ENCODE measurements at places on chromosomes 6 and 20. TPM values are rescaled to one million over a fixed set of nuclear protein-coding genes. Genes with fewer than 3 reads are reported as not detected.

DNA sequence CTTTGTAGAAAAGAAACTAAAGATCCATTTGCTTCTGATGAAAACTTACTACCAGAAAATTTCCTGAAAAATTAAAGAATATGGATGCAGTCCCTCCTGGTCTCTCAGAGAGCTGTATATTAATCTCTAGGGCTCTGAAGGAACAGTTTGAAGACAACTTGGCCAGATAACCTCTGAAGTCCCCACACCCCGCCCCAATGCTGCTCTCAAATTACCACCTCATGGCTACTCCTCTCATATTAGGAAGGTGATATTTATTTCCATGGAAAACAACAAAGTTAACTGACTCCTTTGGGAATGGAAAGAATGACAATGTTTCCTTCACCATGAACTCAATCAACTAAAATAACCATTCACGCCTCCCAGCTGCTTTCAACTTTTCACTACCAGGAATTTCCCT lies 408.4 kb upstream of the FLRT3 start:
- no peak for DNase-seq

GRCh38 chr20:53738945-53739798 lies 145.5 kb upstream of the ZNF217 start:
- no peak for DNase-seq

GRCh38 chr20:35772563-35773058 lies 796 bp downstream of the PHF20 start:
- no peak for DNase-seq

- DNase-seq: no peak
These were observed 26.8 kb downstream of the CSNK2A1 start for GRCh38 chr20:516799-517198.

DNA sequence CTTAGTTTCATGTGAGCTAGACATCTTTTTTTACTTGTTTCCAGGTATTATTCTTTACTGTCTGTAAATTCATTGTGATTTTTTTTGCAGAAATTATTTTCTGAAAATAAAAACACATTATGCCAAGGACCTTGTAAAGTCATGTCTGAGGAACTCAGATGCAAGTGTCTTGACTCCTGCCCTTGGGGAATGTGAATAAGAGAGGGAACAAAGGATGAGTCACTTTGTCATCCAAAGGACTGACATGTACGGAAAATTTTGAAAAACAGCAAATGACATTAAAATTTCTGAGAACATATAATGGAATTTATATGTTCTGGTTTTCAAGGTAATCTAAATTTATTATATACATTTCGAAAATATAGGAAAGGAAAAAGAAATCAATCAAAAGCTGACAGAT lies 660.4 kb downstream of the CD109 start:
- no peak for DNase-seq

CEBPB gene
- 19.1 TPM for polyA plus RNA-seq

GRCh38 chr6:53628354-53629119 lies 37.0 kb downstream of the KLHL31 start:
- DNase-seq: no peak

DNA sequence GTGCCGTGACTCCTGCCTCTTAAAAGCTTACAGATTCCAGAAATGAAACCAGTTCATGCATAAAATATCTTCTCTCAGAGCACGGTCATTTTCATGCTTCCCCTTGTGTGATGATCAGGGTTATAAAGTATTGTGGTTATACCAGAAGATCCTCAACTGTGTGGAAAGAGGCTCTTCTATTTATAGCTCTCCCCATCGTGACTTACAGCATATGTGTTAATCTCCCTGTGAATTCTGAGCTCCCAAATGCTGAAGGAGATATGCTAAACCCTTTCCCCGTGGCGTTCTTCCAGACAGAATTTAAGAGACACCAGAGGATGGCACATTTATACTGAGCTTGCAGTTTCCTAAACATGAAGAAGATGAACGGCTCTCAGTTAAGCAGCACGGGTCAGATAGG lies 158.8 kb downstream of the CDH26 start:
- DNase-seq: no peak

DNA sequence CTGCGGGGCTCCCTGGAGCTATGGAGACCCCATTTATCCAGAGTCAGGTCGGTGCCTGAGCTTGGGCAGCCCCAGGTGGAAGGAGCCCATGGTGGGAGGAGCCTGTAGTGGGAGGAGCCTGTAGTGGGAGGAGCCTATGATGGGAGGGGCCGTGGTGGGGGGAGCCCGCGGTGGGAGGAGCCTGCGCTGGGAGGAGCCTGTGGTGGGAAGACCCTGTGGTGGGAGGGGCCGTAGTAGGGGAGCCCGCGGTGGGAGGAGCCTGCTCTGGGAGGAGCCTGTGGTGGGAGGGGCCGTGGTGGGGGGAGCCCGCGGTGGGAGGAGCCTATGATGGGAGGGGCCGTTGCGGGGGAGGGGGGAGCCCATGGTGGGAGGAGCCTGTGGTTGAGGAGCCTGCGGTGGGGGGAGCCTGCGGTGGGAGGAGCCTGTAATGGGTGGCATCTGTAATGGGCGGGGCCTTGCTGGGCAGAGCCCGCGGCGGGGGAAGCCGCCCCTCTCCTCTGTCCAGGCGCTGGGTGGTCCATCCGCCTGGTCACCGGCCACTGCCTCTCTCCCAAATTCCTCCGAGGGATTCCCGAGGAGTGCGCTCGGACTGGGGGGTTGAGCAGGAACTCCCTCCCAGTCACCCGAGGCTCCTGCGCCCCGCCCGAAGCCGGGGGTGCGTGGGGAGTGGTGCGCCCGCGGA lies 567 bp upstream of the FNDC11 start:
- DNase-seq: peak; percentile 66

- no peak for DNase-seq
These were observed 9.9 kb upstream of the ASCC3 start for GRCh38 chr6:100891079-100891478.

DNA sequence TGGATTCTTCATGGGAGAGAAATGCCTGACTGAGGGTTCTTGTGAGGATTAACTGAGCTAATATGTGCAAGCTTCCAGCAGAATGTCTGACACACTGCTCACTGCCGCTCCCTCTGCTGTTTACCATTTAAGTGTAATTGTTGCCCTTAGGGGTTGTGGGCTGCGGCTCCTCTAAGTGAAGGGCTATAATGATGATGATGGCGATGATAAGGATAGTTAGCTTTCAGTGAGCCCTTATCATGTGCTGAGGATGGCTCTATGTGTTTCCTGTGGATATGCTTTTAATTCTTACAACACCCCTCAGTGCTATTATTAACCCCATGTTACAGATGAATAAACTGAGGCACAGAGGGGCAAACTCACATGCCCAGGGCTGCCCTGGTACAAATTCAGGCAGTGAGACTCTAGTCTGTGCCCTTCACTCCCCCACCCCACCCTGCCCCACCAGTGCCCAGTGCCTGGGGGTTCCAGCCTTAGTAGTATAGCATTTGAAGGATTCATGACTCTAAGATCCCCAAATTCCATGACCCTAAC lies 33.4 kb downstream of the TGM2 start:
- no peak for DNase-seq

DNA sequence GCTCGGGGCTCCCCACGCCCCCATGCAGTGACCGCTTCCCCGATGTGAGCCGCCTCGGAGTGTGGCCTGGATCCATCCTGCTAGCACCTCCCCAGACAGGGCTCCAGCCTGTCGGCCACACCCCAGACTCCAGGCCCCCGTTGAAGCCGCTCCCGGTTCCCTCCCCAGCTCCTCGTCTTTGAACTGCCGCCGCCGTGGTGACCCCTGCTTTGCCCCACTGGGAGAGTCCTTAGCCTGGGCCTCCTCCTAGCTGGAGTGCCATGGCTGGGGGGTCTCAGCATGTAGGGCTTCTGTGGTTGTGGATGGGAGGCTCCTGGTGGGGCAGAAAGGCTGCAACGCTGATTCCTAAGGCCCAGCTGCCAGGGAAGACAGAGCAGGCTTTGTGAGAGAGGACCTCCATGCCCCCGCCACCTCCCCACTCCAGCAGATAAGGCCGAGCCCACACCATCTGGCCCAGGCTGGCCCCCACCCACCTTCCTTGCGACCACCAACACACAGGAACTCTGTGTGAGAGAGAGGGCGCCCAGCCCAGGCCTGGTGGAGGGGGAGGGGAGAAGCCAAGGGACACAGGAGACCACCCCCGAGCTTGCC lies 11.4 kb downstream of the FOXS1 start:
- DNase-seq: no peak

DNA sequence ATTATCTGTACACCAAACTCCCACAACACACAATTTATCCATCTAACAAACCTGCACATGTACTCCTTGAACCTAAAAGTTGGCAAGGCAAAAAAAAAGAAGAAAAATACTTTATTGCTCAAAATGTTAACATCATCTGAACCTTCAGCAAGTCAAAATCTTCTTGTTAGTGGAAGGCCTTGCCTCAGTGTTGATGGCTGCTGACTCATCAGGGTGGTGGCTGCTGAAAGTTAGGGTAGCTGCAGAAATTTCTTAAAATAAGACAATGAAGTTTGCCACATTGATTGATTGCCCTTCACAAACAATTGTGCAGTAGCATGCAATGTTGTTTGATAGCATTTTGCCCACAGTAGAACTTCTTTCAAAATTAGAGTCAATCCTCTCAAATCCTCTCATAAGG lies 2.7 kb upstream of the WFDC11 start:
- DNase-seq: no peak

DNA sequence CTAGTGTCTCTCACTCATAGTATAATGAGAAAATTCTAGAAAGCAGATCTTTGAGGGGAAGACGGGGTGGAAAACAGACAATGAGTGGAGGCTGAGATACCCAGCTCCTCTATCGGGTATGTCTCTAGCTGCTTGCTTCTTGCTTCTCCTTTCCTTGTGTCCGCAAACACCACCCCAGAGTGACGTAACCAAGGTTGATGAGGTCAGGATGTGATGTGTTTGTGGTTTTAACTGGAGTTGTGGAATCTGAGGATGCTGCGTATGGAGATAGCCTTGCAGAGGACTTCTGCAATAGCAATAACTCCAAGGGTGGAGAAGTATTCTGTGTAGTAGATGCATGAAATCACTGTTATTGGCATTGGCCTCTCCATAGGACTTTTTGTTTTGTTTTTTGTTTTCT lies 132.7 kb upstream of the IFNGR1 start:
- peak; percentile 13 for DNase-seq

- DNase-seq: no peak
These were observed 129.5 kb downstream of the ASCC3 start for GRCh38 chr6:100751590-100751989.

LGSN gene
- polyA plus RNA-seq: not detected

GRCh38 chr6:106199331-106199730 lies 113.2 kb downstream of the PRDM1 start:
- no peak for DNase-seq

DNA sequence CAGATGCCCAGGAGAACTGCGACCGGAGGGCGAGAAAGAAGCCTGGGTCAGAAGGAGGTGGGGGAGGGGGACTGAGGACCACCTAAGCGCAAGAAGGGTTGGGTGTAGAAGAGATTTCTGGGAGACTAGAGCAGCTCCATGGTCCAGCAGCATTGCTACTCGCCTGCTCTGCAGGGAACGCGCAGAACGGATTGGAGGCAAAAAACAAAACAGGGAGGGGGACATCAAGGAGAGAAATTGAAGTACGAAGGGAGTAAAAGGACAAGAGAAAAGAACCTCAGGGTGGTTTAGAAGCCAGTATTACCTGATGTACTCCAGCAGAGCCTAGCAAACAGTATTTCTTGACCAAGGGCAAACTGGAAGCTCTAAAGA lies 537 bp upstream of the GABBR1 start:
- DNase-seq: no peak

- DNase-seq: no peak
These were observed 101.9 kb downstream of the EPB41L2 start for GRCh38 chr6:130961148-130961547.

SLC17A9 gene
- 2.2 TPM for polyA plus RNA-seq

DNA sequence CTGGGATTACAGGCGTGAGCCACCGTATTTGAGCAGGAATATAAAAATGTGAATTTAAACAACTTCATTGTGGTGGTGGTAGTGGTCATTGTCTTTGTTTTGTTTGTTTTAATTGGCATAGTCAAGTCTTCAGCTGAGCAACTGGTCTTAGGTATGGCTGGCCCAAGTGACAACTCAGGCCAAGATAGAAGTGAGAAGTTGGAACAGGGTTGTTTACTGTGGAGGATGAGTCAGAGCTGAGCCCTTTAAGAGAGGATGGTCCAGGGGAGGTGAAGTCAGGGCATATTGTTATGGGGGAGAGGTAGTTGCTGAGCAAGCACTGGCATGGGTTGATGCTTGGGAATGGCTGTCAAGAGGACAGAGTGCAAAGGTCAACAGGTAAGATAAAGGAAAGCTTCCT lies 308.2 kb downstream of the FARS2 start:
- no peak for DNase-seq

DNA sequence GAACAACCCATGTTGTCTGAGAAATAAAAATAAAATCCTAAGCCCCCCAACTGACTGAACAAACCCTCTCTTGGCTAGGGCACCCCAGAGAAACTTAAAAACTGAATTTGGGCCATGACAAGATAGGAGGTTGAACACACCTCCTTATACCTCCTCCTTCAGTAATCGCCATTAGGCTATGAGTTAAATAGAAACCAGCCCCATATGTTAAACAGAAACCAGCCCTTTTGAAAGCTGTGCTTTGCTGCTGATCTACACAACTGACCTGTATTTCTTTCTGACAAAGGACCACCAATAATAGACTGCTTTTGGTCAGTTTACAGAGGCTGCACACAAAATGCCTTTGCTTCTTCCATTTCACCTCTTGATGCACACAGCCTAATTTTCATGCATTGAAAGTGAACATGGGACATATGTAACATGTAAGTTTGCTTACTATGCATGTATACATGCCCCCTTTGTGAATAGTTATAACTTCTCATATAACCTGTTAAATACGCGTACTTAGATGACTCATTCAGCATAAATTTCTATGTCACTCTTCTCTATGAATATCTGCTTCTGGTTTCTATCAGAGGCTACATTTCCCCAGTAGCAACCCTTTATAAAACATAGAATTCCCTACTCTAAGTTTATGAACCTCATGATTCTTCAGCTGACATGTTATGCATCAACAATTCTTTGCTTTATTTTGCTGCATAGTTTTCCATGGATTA lies 462.9 kb downstream of the COL12A1 start:
- no peak for DNase-seq

DEFB124 gene
- polyA plus RNA-seq: not detected

DNA sequence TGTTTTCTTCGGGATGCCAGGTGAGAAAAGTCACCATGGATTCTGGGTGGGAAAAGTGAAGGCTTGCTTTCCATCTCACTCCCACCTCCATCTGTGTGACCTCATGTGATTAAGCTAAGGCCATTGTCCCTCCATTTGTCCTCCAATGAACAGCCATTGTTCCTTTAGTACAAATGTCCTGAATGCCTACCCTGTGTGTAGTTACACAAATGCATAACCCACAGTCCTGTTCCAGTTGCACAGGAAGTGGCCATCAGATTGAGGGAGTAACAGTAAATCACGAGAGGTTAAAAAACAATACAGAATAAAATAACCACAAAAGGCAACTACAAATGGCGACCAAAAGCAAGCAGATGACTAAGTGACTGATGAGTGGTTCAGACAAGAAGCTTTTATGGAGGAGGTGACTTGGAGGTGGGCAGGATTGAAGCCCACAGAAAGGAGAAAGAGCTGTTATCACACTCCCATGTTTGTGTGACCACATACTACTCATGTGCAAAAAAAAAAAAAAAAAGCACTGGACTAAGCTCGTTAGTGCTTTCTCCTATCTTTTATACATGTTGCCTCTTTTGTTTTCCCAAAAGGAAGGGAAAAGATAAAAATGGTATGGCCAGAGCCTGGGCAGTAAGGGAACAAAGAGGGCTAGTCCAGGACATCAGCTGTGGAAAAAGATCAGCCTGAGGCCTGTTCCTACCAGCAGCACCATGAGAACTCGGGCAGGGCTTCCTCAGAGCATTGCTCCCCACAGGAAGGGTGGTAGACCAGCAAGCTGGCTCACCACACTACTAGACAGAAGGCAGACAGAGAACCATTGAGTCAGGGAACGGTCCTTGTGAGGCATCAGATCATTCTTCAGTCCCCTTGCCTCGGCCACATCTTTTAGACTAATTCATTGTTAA lies 111.0 kb downstream of the TFAP2A start:
- DNase-seq: no peak
